AG10803 (cell line): ENCODE measurements at places on chromosomes 4 and X.
A peak's percentile ranks its signal among the peaks of the same experiment; 100 is the strongest.

DNA sequence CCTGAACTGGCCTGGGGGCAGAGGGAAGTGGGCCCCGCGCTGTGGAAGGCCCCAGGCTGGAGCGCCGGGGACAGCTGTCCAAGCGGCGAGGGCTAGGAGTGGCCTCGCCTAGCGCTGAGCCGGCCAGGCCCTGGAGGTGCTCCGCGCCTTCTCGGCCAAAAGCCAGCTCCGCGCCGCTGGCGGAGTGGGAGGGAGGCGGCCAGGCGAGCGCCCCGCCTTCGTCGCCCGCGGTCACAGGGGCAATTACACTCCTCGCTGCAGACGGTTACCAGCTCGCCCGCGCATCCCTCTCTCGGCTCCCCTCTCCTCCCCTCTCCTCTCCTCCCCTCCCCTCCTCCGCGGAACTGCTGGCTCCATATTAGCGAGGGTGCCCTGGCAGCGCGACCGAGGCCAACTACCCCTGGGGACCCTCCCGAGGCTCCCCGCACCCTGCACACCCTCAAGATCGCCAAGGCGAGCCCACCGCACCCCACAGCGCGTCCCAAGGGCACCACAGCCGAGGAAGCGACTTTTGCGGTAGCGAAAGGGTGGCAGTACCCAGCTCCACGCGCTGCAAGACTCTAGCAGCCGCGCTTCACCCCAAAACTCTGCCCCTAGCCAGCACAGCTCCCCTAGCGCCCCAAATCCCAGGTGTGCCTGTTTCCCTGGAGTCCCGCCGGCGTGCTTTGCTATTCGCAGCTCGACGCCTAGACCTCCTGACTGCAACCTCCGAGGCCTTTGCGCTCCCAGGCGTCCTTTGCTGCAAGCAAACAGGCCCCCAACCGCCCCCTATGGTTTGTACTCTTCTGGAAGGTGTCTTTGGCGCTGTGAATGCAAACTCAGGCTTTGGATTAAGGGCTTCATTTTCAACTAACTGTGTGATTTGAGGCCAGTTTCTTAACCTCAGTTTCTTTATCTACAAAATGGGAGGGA is 91.4 kb downstream of the BCOR start:
- DNase-seq: no peak

- no peak for DNase-seq
These were observed 40.0 kb downstream of the TXK start for GRCh38 chr4:48093991-48094416.

DNA sequence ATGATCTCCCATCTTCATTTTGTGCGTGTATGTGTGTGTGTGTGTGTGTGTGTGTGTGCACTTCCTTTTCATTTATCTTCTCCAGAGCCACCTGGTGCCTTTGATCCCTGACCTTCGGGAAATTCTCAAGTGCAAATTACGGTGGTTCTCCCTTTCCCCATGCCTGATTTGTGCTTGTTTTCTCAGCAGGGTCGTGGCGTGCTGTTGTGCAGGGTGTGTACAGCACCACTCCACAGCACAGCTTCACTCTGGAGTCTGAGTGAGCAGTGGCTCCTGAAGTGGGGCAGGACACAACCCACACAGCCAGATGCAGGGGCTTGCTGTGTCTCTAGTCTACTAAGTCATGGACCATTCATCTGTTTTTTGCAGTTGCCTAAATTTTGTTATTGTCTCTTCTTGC is 114.2 kb upstream of the TBC1D9 start:
- DNase-seq: no peak

DNA sequence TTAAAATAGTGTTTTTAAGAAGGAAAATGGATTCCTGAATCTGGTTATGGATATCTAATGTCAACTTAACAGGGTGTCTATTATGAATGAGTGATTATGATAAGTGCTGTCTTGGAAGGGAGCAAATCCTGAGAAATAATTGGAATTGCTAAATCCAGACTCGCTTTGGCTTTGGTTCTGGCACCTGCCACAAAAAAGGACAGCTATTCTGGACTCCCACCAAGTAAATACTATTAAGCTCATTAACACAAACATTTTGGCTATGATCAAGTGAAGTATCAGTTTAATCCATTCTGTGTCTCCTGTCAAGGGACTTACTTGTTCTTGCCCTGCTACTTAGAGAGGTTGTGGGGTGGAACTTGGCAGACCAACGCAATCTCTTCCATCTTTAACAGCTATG is 403.7 kb downstream of the CENPC start:
- no peak for DNase-seq

- DNase-seq: no peak
These were observed 493.1 kb downstream of the MAGEE1 start for GRCh38 chrX:76920607-76921006.

- no peak for DNase-seq
These were observed 9.5 kb downstream of the FBXO8 start for GRCh38 chr4:174273930-174274329.

- DNase-seq: no peak
These were observed 15.0 kb downstream of the CLDN2 start for GRCh38 chrX:106935175-106935574.

- DNase-seq: no peak
These were observed 186.0 kb upstream of the WDFY3 start for GRCh38 chr4:85152480-85152879.

DNA sequence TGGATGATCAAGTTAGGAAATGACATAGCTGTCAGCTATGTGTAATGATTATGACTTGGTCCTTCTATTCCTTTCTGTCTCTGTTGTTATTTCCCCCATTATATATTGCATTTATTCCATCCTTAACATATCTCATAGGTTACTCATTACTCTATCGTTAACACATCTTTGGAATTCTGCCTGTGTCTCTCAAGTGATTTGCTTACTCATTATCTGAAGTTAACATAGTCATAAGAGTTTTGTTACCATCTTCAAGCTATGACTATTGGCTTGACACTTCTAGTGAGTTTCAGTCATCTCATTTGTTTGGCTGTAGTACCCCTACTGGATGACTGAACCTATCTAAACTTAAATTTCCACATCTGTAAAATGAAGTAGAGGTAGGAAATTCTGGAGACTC is 286.1 kb upstream of the PPP1R2C start:
- no peak for DNase-seq

DNA sequence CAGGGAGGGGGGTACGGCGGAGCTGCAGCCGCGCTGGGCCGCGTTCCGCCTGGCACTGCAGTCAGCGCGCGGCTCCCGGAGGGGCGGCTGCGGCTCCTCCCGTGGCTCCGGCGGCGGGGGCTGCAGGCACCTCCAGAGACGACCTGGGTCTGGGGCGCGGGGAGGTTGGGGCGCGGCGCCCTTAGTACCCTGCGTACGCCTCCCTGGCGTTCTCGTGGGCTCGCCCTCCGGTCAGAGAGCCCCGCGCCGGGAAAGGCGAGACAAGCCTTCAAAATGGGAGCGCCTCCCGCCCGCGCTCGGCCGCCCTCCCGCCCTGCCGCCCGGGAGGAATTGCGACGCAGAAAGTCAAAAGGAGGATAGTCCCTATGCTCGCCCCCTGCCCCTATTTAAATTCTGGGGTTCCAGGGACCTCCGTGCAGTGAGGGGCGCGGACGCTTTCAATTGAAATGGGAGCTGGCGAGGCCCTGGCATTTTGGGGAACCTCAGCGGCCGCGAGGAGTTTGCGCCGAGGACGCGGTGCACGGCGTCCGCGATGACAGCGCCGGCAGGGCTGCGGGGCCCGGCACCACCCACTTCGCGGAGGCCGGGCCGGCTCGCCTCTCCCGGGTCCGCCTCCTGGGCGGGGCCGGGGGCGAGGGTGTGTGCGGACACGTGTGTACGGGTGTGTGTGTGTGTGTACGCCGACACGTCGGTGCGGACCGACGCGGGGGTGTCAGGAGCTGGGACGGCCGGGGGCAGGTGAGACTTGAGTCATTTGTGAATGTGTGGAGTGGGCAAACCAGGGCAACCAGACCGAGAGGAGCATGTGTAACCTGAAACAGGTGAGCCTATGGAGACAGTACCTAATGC is 544 bp downstream of the HERC3 start:
- DNase-seq: peak; percentile 71

- DNase-seq: no peak
These were observed 44.7 kb downstream of the SPATA4 start for GRCh38 chr4:176150704-176151103.

DNA sequence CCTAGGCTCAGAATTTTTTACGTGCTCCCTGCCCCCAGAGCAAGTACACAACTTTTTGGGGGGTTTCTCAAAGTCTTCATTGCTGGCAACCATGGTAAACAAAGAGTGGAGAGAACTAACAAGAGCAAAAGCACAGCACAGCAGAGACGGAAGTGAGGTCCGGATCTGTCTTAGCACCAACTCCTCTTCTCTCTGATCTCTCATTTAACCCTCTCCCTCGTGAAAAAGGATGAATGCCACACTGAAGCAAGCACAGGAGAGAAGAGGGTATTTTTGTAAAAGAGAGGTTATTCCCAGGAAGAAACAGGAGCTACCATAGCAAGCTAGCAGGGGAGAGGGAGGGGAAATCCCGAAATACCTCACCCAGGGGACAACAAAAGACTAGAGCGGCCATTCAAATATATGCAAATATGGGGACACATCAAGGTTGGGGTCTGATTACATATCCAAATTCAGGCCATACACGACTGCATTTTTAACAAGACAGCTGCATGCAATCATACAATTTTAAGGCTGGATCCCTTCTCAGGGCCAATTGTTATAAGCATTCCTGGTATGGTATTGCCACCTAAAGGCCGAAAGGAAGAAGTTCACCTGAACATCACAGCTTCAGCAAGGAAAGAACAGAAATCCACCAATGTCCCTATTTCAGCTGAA is 46.6 kb downstream of the CD40LG start:
- peak; percentile 51 for DNase-seq

- no peak for DNase-seq
These were observed 34.4 kb downstream of the NEXMIF start for GRCh38 chrX:74890676-74891430.

DNA sequence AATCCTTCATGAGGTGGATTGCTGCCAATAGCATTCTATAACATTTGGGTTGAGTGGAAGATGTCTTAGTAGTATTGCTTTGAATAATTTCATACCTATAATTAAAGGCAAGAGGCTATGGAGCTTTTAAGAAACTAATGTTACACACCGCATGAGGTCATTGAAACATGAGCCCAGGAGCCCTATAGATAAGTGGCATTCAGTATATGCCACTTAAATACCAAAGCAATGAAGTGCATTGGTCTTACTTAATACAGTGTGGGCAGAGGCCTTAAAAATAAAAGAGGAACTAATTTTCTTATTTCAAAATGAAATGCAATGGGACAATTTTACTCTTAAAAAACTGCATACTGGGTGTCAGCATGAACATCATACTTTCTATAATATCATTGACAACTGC is 47.5 kb downstream of the SPATA18 start:
- DNase-seq: no peak

DNA sequence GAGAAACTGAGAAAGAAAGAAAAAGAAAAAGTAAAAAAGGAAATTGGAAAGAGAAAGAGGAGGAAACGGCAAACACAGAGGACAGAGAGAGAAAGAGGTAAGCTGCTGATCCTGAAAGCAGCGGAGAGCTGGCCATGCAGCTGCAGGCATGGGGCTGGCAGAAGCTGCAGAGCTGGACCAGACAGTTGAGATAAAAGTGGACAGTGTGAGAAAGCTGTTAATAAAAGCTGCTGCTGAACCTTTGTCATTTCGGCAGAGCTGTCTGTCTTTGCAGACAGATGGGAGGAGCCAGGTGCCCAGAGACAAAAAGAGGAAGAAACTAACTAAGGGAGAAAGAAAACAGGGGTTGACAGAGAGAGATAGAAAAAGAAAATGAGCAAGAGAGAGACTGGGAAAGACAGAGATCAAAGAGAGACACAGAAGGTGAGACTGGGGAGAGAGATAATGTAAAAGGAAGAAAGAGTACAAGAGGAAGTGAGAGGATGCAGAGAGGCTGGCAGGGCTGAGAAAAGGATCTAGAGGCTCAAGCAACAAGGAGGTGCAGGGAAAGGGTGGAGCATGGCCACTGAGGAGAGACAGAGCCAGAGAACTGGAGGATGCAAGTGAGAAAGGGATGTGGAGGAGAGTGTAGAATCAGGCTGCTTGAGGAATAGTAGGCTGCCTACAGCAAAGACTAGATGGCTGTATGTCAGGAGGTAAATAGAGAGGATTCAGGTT is 376.8 kb upstream of the FGF16 start:
- no peak for DNase-seq

GRCh38 chrX:135531813-135532212 is 11.4 kb downstream of the INTS6L start:
- DNase-seq: no peak

GRCh38 chr4:109955146-109955545 is 42.5 kb downstream of the EGF start:
- DNase-seq: no peak

DNA sequence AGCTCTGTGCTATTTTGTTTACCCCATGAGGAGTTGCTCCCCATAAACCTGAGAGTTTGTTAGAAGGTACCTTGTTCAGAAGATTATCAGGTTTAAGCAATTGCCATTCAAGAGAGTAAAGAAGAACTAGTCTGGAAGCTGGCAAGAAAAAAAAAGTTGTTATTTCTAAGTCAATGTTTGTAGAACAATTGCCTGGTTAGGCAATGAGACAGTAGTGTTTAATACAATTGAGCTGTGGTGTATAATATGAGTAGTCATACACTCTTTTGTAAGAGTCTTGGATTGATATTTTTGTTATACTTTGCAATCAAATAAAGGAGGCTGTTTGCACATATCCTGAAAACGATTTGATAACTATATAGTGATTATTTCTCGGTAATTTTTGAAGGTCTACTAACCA is 44.7 kb downstream of the GALNT7 start:
- no peak for DNase-seq

GRCh38 chr4:169185133-169185956 is 85.4 kb downstream of the SH3RF1 start:
- DNase-seq: no peak

- peak; percentile 21 for DNase-seq
These were observed 11.9 kb downstream of the RPS6KA3 start for GRCh38 chrX:20254712-20255299.

DNA sequence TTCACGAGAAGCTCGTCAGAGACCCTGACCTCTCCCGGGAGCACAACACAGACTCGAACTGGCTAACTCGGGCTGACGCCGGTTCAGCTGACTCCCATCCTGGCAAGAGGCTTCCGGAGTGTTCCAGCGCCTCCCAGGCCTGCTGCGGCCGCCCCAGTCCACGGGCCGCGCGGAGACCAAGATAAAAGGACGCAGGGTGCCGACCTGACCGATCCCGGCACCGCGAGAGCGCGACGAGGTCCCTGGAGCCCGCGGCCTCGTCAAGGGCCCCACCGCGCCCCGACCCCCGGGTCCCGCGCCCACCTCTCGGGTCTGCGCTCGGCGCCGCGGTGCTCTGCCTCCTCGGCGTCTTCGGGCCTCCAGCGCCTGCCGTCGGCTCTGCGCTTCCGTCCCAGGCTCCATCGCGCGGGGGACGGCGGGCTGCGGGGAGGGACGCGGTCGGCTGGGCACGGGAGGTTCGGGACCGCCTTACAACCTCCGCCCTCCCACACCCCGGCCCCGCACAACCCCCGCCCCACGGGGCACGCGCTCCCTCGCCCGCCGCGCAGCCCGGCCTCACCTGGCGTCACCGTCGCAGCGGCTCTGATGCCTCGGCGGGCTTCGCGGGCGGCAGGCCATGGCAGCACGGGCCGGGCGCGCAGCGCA is 426 bp downstream of the SLBP start:
- DNase-seq: peak; percentile 59

- DNase-seq: peak; percentile 27
These were observed 785.0 kb downstream of the GLUD2 start for GRCh38 chrX:121832446-121832845.

GRCh38 chr4:38160487-38161207 is 200.4 kb downstream of the PTTG2 start:
- peak; percentile 99 for DNase-seq

- no peak for DNase-seq
These were observed 83.7 kb upstream of the DHRSX start for GRCh38 chrX:2584251-2585157.
